ENCODE measurements at places on chromosomes 1 and 21.

DNA sequence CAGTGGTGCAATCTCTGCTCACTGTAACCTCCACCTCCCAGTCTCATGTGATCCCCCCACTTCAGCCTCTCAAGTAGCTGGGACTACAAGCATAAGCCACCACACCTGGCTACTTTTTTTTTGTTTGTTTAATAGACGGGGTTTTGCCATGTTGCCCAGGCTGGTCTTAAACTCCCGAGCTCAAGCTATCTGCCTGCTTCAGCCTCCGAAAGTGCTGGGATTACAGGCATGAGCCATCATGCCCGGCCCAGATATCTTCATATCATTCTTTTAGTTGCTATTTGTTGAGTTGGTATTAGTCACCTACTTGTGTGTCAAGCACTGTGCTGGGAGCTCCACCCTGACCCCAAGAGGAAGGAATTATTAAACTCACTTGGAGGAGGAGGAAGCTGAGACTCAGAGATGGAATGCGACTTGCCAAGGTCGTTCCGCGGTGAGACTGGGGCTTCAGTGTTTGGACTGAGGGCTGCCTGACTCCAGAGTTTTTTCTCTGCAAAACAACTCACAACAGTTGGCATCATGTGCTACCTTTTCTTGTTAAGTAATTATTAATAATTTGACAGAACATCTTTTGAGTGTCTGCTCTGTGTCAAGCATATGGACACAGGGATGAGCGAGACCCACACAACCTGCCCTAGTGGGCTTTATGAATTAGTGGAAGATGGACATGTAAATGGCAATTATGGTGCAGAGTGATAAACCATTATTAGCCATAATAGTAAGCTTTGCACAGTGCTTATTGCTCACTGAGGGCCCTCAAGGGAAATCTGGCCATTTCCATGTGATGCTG is 132.0 kb downstream of the FOXD2 start:
- DNase-seq = no peak

DNA sequence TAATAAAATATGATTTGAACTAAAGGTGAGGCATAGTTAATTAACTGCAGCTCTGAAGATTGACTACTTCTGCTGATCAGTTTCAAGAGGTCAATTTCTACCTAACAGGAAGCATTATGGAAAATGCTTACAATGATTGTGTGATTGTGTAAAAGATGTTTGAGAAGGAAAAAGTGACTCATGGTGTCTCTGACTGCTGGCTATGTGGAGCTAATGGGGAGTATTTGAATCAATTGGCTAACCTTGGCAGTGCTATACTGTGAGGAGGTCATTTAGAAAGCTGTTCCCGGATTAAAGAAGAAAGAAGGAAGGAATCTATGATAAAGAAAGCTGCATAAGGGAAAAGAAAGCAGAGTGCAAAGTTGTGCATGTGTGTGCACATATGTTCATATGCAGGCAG is 376.5 kb downstream of the ADGRL2 start:
- DNase-seq = no peak

DNA sequence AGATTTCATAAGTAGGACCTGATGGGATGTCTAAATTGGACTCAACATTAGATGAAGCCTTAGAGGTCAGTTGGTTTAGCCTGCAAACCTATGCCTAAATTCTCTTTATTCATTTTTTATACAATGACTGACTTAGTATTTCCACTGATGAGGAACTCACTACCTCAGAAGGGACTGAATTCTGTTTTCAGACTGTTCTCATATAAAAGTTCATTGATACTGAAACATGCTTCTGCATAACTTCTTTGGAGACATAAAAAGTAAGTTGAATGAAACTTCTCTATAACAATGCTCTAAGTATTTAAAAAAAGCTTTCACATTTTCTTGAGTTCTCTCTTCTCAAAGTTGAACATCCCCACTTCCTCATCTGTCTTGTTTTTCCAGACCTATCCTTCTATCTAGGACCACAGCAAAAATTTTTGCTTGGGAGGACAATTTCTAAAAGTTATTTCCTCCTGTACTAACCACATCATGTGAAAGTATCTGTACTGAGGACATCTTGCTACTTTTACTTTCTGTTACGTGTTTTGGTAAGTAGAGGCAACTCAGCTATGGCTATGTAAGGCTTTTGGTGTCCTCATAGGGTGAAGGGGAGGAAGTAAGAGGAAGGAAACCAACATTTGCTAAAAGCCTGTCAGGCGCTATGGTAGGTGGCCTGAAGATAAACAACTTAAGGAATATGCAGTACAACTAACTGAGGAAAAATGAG is 64.1 kb downstream of the USP24 start:
- DNase-seq = no peak

GRCh38 chr1:6056572-6056948 is 10.9 kb downstream of the KCNAB2 start:
- no peak for DNase-seq

DNA sequence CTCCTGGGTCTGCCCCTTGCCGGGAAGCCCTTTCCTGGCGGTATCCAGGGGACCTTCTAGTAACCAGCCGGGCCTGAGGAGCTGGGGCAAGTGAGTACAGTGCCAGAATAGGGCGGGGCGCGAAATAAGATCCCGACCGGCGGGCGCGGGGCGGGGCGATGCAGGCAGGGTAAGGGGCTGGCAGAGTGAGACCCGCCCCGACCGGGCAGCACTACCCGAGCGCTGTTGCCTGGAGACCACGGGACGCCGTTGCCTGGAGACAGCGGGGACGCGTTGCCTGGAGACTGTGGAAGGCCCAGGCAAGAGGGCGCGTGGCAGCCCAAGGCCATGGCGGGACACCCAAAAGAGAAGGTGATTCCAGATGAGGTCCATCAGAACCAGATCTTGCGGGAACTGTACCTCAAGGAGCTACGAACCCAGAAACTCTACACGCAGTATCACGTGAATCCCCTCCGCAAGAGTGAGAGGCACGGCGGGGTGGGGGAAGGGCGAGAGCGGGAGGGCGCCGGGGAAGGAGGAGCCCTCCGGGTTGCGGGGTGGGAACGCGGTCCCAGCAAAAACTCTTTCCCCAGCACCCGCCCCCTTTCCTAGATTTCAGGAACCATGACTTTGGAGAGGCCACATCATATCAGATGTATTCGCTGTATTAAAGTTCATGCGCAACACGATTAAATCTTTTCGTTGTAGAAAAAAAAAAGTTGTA is 24.3 kb downstream of the EBNA1BP2 start:
- DNase-seq = no peak

DNA sequence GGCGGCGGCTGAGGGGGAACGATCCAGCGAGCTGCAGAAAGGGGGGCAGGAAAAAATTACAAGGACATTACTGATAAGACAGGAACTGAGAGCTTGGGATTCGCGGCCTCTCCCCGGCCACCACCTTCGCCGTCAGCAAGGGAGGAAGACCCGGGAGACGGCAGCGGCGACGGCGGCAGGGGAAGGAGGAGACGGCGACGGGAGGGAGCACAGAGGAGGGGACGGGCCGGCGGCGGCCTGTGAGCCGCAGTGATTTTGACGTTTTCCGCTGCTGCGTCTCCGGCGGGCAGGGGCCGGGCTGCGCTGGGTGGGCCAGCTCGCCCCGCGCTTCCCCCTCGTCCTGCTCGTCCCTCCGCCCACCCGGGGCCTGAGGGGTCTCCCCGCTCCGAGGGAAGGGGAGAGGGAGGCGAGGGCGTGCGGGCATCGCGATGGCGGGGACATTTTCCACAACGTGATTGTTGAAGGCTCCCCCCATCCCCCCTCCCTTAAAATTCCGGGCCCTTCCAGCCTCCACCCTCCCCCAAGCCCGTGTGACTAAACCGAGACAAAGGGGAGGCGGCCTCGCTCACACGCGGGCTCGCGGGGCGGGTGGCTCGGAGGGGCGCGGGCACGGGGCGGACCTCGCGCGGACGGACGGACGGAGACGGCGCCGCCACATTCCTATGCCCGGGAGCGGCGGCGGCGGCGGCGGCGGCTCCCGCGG is 407 bp downstream of the CAMSAP2 start:
- DNase-seq = peak; percentile 34

DNA sequence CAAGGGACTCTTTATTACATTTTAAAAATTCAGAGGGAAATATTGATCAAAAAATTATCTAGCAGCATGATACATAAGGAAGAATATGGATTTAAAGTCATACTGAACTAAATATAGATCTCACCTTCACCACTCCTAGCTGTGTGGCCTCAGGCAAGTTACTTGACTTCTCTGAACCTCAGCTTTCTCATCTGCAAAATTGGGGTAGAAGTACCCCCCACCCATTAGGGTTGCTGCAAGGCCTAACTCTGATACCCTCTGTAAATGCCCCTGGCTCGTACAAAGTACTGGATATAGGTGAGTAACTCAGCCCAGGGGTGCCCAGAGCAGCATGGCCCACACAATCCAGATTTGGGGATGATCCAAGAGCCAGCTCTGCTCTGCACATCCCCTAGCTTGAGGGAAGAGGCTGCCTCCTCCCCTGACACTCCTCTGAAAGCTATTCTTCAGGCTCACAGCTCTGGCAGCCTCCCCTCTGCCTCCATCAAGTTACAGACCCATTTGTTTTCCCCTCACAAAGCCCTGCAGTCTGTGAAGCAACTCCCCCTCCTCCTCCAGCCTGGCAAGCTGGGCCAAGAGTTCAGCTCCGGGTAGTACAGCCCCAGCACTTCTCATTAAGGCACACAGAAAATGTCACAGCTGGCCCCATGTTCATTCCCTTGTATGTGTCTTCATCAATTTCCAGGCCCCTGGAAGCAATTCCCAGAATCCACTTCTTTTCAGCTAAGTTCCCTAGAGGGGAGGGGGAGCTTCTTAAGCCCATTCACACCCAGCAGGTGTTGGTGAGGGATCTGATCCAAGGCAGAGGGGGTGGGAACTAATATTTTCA is 143.7 kb downstream of the PLPP3 start:
- no peak for DNase-seq

GRCh38 chr1:165795894-165796293 is 27.2 kb upstream of the TMCO1 start:
- no peak for DNase-seq

- no peak for DNase-seq
Measured at GRCh38 chr1:98903261-98903660, 101.4 kb downstream of the PLPPR5 start.

- DNase-seq = no peak
Measured at GRCh38 chr21:26072666-26073615, 97.6 kb downstream of the APP start.

DNA sequence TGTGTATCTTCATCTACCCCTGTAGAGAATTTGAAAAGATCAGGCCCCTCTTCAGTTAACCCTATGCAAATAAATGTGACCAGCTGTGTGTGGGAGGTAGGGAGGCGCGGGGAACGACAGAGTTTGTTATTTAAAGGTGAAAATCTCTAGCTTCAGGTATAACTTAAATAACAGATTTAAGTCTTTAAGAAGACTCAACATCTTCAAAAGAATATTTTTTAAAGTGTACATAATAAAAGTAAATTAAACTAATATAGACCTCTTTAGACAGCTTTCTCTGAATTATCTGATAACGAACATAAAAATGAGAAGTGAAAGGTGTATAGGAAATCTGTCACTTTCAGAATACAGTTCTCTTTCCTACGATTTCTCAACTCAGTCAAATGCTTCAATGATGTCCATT is 16.0 kb downstream of the ANGPTL3 start:
- no peak for DNase-seq

DNA sequence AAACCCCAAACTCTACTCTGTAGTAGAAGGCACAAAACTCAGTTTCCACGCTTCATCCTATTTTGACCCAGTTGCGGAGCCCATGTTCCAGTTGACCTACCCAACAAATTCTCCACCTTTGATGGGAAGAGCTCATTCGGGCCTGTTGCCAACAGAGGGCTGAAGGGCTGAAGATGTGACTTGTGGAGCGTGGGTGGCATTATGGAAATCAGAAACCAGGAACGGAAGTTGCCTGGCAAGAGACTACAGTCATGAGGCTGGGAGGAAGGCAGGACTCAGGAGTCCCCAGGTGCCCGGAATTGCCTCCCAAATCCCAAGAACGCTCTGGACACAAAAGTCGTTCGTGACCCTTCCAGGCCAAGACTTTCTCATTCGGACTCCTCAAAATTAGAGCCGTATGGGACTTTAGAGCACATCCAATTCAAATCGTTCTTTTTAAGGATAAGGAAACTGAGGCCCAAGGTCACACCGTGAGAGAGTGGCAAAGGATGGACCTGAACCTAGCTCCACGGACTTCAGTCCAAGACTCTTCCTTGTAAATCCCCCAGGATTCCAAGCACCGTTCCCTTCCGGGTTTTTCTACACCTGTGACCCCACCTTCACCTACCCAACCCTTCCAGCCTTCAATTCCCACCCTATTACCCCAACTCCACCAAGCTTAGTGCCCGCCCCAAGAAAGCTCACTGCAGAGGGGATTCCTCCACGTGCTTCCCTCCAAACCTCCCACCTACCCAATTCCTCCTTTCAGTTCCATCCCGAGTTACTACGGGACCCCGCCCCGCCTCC is 739 bp downstream of the SMG5 start:
- DNase-seq = no peak

GRCh38 chr1:85889870-85890269 is 181.6 kb upstream of the ZNHIT6 start:
- no peak for DNase-seq

DNA sequence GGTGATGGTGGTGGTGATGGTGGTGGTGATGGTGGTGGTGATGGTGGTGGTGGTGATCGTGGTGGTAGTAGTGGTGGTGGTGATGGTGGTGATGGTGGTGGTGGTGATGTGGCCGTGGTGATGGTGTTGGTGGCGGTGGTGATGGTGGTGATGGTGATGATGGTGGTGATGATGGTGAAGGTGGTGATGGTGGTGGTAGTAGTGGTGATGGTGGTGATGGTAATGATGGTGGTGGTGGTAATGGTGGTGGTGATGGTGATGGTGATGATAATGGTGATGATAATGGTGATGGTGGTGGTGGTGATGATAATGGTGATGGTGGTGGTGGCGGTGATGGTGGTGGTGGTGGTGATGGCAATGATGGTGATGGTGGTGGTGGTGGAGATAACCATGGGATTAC is 6.8 kb upstream of the COL6A2 start:
- no peak for DNase-seq

- peak; percentile 32 for DNase-seq
Measured at GRCh38 chr1:184753608-184754475, 816 bp downstream of the EDEM3 start.

DNA sequence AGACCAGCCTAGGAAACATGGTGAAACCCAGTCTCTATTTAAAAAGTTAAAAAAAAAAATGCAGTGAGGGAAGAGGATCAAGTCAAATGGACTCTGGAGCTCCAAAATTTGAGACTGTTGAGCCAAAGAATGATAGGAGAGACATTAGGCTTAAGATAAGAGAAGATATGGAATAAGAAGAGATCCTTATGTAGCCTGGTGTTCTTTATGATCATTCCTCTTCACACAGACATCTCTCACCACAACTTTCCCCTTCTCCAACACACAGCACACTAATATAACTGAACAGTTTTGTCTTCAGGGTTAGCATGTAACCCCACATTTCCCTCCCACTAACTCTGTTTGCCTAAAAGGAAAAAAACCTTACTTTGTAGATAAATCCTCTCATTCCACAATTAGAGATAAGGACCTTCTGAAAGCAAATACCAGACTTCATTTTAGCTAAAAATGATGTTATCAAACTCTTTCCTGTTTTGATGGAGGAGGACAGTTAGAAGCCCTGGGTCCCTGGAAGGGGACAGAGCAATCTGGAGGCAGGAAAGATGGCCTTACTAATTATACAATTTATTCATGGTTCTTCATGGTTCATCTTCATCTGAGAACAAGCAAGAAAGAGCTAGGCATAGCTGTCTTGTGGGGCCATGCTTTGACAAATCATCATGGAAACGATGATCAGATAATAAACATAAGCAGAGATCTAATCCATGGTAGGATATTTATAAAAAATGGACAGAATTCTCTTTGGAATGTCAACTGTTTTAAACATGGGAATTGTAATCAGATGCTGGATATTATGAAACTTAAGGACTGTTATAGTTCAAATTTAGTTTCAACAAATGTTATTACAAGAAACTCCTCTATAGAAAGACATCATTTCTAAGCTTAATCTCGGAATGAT is 96.7 kb upstream of the S1PR1 start:
- DNase-seq = no peak

All from effector CD4-positive, alpha-beta T cell (primary cell).